GM23248 (cell line): ENCODE measurements at places on chromosomes 3 and 15. TPM values are rescaled to one million over a fixed set of nuclear protein-coding genes. Genes with fewer than 3 reads are reported as not detected.

DNA sequence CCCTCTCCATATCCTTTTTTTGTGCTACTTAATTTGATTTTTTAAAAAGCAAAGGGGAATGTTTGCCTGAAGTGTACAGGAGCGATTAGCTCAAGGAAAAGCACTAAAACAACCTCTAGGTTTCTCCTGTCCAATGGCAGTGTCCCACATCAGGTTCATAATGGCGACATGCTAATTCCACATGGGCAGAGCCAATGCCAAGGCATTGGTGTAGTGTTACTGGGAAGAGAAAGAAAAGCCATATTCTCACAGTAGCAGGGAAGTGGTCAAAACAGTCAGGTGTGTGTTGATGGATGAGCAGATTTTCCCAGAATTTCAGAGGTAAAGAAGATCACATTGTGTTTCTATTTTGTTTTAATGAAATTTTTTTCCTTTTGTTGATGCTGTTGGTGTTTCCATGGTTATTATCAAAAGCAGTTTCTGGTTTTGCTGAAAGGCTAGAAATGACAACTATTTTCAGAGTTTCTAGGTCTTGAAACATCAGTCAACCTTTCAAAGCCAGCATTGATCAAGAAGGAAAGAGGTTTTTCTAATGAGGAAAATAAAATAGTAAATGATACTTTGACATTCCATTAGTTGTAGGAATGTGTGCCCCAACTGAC, 65.2 kb downstream of the FNDC3B start:
- DNase-seq, result no peak
- H3K36me3 ChIP-seq, result no peaks in the 10 kb centered on the region; the same call in 1 of the 2 replicates
- H3K4me1 ChIP-seq, result peaks cover 60% of the 10 kb centered on the region
- no peak overlapping the region for H3K4me3 ChIP-seq
- H3K27me3 ChIP-seq, result no peaks in the 10 kb centered on the region

DNA sequence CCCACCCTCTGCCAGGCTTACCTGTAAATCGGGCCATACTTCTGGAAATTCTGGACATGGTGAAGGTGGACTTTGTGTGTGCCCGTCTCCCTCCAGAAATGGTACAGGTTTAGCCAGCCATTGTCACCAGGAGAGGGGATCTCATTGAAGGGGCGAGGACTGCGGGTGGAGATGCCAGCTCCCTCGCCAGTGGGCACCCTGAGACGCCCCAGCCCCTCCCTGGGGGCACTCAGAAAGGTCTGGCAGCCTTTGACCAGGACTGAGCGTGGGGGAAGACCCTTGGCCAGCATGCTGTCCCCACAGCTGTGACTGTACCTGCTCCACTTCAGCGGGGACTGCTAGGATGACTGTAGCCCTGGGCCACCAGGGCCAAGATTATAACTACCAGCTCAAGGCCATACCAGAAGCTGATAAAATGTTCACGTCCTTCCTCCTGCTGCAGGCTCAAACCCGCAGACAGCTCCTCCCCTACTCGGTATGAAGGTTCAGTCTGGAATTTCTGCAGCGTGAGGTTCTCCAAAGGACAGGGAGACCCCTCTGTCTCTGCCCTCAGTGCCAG, at the start of gene CYP11A1:
Gene CYP11A1 (minus strand): TSS at position 351 of the 559 bp plus-strand sequence. CDS start 61 bp downstream, at position 290.
- H3K27ac ChIP-seq, result no peak within 1 kb of the TSS
- DNase-seq, result no peak
- no peaks in the 10 kb centered on the region for H3K27me3 ChIP-seq

The PLSCR2 gene
- total RNA-seq, result not detected in 2 replicates

The AGTR1 gene
- 4.0 and 6.3 TPM in 2 replicates for total RNA-seq

DNA sequence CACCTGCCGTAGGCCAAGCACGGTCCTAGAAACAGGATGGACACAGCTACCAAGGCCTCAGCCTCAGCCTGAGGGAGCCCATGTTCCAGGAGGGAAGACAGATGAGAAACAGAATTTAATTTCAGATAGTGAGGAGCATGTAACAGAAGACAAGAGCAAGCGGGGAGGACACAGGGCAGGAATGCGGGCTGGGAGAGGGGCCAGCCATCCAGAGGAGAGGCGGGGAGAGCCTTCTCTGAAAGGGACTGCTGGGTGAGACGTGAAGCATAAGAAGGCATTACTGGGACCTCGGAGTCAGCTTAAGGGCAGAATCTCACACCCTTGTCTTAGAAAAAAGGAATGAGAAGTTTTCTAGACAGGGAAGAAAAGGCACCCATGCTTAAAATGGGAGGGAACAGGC, 271.7 kb upstream of the NSMCE3 start:
- no peaks in the 10 kb centered on the region for H3K27me3 ChIP-seq
- no peaks in the 10 kb centered on the region for H3K4me1 ChIP-seq
- H3K27ac ChIP-seq, result no peak overlapping the region
- H3K4me3 ChIP-seq, result no peak overlapping the region
- H3K36me3 ChIP-seq, result no peaks in the 10 kb centered on the region
- DNase-seq, result no peak

The PCLAF gene
- total RNA-seq, result 16.0 and 21.2 TPM in 2 replicates

- no peak for DNase-seq
- H3K36me3 ChIP-seq, result no peaks in the 10 kb centered on the region
- peaks cover 26% of the 10 kb centered on the region for H3K4me1 ChIP-seq
- no peak overlapping the region for H3K4me3 ChIP-seq
- no peak overlapping the region for H3K27ac ChIP-seq
Measured at GRCh38 chr3:59262076-59262498, 212.3 kb upstream of the CFAP20DC start.

The GOLGA6A gene
- not detected in 2 replicates for total RNA-seq

DNA sequence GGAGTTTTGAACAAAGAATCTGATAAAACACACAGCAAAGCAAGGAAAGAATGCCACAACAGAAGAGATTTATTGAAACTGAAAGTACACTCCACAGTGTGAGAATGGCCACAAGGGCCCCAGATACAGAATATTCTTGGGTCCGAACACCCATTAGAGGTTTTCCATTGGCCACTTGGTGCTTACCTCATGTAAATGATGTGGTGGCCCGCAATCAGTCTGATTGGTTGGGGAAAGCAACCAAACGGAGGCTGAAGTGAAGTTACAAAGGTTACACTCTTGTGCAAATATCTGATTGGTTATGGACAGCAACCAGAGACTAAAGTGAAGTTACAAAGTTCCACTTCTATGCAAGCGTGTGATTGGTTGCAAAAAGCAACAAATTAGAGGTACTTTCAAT, 20.4 kb downstream of the NSUN3 start:
- H3K4me1 ChIP-seq, result no peaks in the 10 kb centered on the region
- no peaks in the 10 kb centered on the region for H3K36me3 ChIP-seq
- no peaks in the 10 kb centered on the region for H3K27me3 ChIP-seq
- H3K4me3 ChIP-seq, result no peak overlapping the region
- no peak for DNase-seq

The SLC4A7 gene
- total RNA-seq, result 73.4 and 81.6 TPM in 2 replicates

DNA sequence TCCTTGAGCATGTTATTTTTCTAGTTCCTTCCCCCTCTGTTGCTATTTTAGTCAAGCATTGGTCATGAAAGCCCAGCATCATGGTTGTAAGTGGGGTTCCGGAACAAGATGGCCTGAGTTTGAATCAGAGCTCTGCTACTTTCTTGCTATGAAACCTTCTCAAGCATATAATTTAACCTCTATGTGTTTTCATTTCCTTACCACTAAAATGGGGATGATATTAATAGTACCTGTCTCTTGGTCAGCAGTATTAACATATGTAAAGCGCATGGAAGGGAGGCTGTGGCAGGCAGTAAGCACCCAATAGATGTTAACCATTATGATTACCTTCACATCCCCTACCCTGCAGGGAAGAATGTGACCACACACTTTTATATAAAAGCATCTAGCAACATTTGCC, 14.3 kb upstream of the SPRED1 start:
- DNase-seq, result no peak
- H3K4me3 ChIP-seq, result no peak overlapping the region
- no peak overlapping the region for H3K27ac ChIP-seq
- H3K27me3 ChIP-seq, result no peaks in the 10 kb centered on the region
- H3K36me3 ChIP-seq, result no peaks in the 10 kb centered on the region
- H3K4me1 ChIP-seq, result no peaks in the 10 kb centered on the region

DNA sequence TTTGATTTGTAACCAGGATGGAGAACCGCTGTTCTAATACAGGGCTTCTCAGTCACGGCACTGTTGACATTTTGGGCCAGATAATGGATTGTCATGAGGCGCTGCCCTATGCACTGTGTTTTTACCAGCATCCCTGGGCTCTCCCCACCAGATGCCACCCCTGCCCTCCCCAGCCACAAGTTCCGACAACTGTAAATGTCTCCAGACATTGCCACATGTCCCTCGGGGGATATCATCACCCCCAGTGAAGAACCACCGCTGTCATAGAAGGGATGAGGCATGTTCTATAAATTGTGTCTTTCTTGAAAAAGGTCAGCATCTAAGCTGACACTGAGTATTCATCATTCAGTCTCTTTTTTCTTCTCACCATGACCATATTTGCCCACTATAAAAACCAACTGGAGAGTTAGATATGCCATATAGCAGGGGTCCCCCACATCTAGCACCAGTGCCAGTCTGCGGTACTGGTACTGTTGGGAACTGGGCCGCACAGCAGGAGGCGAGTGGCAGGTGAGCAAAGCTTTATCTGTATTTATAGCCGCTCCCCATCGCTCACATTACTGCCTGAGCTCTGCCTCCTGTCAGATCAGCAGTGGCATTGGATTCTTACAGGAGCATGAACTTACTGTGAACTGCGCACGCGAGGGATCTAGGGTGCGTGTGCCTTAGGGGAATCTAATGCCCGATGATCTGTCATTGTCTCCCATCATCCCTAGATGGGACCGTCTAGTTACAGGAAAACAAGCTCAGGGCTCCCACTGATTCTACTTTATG, 260.5 kb upstream of the ST8SIA2 start:
- no peak overlapping the region for H3K27ac ChIP-seq
- H3K4me3 ChIP-seq, result no peak overlapping the region
- no peak for DNase-seq
- no peaks in the 10 kb centered on the region for H3K27me3 ChIP-seq

- peaks cover 5% of the 10 kb centered on the region for H3K36me3 ChIP-seq
- H3K4me1 ChIP-seq, result no peaks in the 10 kb centered on the region
- H3K4me3 ChIP-seq, result no peak overlapping the region
- H3K27me3 ChIP-seq, result no peaks in the 10 kb centered on the region
Measured at GRCh38 chr15:36965570-36966342, 134.6 kb downstream of the MEIS2 start.

DNA sequence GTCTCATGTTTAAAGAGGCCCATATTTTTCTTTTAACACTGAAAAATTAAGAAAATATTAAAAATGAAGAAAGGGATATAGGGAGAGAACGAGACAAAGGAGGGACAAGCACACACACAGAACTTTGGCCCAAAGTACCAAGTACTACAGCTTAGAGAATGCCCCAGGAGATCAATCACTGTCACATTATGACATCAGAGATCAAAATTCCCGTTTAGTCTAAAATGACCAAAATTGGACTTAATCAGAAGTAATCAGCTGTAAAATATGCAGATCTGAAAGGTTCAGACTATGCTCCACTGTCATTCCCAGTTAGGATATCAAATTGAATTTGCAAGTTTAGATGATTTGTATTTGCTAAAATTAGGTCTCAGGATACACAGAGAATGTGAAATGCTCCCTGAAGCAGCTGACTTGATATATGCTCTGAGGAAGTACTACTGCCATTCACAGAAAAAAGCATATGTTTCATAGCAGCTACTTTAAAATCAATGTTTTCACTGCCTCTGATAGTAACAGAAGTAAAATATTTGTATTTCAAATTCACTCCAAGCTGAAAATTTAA, 123.0 kb downstream of the PEAK1 start:
- no peaks in the 10 kb centered on the region for H3K36me3 ChIP-seq
- H3K4me1 ChIP-seq, result peaks cover 25% of the 10 kb centered on the region
- H3K27ac ChIP-seq, result no peak overlapping the region
- no peak overlapping the region for H3K4me3 ChIP-seq
- H3K27me3 ChIP-seq, result no peaks in the 10 kb centered on the region
- DNase-seq, result no peak

DNA sequence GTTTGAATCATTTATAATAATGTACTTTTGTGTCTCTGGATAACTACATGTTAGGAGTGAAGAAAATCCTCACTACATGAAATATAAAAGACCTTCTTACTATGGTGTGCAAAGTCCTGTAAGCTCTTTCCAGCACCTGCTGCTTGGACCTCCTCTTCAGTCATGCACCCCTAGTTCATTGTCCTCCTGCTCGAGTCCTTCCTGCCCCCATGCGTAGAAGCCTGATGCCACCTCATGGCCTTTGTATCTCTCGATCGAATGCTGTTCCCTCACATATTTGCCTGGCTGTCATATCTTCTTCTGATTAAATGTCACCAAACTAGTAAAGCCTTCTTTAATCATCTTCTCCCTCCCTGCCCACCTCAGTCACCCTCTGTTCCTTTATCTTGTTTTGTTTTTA, 49.9 kb upstream of the SUCLG2 start:
- no peaks in the 10 kb centered on the region for H3K36me3 ChIP-seq
- H3K4me1 ChIP-seq, result no peaks in the 10 kb centered on the region
- no peak overlapping the region for H3K27ac ChIP-seq
- H3K27me3 ChIP-seq, result no peaks in the 10 kb centered on the region

GRCh38 chr3:99862208-99862607, 44.5 kb downstream of the CMSS1 start:
- H3K36me3 ChIP-seq, result peaks cover 46% of the 10 kb centered on the region
- H3K27ac ChIP-seq, result peak overlapping the region; percentile 81
- H3K27me3 ChIP-seq, result no peaks in the 10 kb centered on the region
- peak; percentile 80 for DNase-seq

The GPR27 gene
- total RNA-seq, result not detected in 2 replicates

GRCh38 chr3:129727707-129728106, 121.2 kb upstream of the PLXND1 start:
- no peaks in the 10 kb centered on the region for H3K36me3 ChIP-seq
- H3K27me3 ChIP-seq, result no peaks in the 10 kb centered on the region
- no peak overlapping the region for H3K4me3 ChIP-seq
- no peak overlapping the region for H3K27ac ChIP-seq

DNA sequence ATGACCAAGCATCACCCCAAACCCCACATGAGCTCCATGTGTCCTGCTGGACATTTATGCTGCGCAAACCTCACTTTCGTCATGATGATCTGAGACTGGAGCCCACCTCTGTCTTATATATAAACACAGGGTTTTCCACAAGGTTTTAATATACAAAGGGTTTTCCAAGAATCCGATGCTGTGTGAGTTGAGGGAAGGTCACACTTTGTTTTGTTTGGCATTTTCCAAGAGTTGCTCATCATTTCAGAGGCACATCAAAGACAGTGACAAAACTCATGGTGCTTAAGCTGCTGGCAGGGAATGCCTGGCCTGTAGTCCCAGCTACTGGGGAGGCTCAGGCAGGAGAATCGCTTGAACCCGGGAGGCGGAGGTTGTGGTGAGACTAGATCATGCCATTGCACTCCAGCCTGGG, 20.0 kb downstream of the EFCC1 start:
- no peaks in the 10 kb centered on the region for H3K36me3 ChIP-seq
- DNase-seq, result peak; percentile 53
- H3K27ac ChIP-seq, result no peak overlapping the region
- no peaks in the 10 kb centered on the region for H3K4me1 ChIP-seq

- H3K4me3 ChIP-seq, result peak overlapping the region; percentile 99
- H3K4me1 ChIP-seq, result peaks cover 72% of the 10 kb centered on the region
- peaks cover 65% of the 10 kb centered on the region for H3K36me3 ChIP-seq
- peak; percentile 75 for DNase-seq
- no peaks in the 10 kb centered on the region for H3K27me3 ChIP-seq
Measured at GRCh38 chr15:63048776-63049665, 6.5 kb downstream of the TPM1 start.

DNA sequence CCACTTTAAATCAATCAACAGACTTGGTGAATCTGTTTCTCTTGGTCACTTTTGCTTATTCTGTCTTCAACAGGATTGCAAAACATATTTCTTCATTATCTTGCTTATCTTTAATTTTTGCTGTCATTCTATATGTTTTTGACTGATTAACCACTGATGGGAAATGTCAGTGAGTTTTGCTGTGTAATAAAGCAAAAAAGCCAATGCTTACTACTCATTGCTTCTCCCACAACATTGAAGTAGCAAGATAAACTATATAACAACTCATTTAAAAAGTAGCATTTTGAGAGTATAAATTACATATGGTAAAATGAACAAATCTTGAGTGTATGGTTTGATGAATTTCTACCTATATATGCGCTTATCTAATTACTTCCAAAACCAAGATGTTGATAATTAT, 892 bp downstream of the CD200R1L start:
- DNase-seq, result no peak
- no peak overlapping the region for H3K4me3 ChIP-seq
- no peak overlapping the region for H3K27ac ChIP-seq
